Naive thymus-derived CD8-positive, alpha-beta T cell (primary cell): ENCODE measurements at places on chromosomes 1 and 21.

GRCh38 chr1:20731057-20731991, 1.2 kb downstream of the SH2D5 start:
- DNase-seq = peak; percentile 13

GRCh38 chr1:90537606-90538362, 179.3 kb downstream of the BARHL2 start:
- no peak for DNase-seq

- DNase-seq = no peak
Observed at GRCh38 chr1:217896490-217896889, 265.3 kb downstream of the SPATA17 start.

DNA sequence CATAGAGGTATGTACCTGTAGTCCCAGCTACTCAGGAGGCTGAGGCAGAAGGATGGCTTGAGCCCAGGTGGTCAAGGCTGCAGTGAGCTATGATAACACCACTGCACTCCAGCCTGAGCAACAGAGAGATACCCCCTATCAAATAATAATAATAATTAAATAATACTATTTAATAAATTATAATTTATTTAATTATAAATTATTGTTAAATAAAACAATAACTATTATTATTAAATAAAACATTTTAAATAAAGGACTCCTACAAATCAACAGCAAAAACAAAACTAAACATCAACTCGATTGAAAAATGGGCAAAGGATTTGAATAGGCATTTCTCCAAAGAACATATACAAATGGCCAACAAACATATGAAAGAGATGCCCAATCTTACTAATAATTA, 65.8 kb upstream of the TBX15 start:
- no peak for DNase-seq

DNA sequence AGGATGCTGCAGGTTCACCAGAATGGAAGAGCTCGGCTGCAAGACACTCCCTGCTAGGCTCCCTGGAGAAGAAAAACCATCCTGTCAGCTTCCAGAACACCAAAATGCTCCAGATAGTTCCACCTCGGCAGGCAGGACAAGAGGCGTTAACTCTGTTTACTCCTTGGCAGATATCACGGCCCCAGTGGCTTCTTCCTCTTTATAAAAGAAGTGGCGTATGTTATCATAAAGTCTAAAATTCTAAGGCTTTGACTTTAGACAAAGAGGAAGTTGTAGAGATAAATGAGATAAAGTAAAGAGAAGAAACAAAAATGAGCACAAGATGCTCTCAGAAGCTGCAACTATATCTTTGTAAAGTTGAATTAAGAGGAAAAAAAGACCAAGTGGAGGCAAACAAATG, 24.3 kb upstream of the MTF1 start:
- DNase-seq = no peak

- DNase-seq = no peak
Observed at GRCh38 chr1:29513357-29513756, 277.0 kb downstream of the PTPRU start.

- no peak for DNase-seq
Observed at GRCh38 chr1:115545791-115546733, 95.7 kb upstream of the VANGL1 start.

DNA sequence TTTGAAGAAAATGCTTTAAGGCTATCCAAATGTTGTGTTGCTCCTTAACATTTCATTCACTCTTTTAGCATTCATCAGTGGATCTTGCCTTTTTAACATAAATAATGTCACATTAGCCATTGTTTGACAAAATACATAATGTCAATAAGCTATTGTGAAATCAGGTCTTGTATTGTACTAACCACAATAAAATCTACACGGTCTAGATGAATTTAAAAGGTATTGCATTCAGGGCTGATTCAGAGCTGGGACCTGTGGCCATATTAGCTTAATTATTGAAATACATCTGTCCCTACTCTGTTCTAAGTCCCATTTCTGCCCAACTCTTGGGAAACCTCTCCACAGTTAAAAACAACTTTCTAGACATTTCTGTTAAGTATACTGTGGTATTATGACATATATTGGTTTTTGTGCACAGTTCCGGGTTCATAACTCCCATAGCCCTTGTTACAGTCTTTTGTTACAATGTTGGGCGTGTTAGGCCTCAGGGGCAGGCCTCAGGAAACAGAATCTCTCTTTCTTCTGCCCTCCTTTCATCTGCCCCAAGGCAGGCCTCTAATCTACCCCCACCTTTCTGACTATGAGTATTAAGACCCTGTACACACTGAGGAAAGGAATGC, 44.7 kb upstream of the CITED4 start:
- DNase-seq = no peak
